ENCODE measurements at places on chromosomes 2 and 18. TPM values are rescaled to one million over a fixed set of nuclear protein-coding genes. Genes with fewer than 3 reads are reported as not detected.
A peak's percentile ranks its signal among the peaks of the same experiment; 100 is the strongest.

The SLC25A12 gene
- 11.9 TPM for total RNA-seq

The KCNG2 gene
- total RNA-seq = not detected

DNA sequence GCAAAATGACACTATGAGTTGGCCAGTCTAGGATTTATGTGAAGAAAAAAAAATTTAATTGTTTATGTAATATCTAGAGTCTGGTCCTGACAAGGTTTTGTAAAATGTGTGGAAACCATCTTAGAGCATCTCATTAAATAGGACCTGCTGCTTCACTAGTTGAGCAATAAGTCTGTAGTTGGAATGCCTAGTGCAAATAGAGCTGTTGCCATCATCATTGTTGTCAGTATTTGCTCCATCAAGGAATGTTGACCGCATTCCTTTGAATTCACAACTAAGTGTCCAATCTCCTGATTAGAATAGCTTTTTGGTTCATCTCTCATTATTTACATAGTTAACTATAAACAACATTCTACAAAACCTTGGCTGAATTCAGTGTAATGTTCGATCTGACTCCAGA lies 32.2 kb upstream of the RPE start:
- DNase-seq = no peak
- no peaks in the 10 kb centered on the region for H3K4me1 ChIP-seq
- no peak overlapping the region for H3K4me3 ChIP-seq
- H3K27me3 ChIP-seq = no peaks in the 10 kb centered on the region
- no peak overlapping the region for H3K27ac ChIP-seq

DNA sequence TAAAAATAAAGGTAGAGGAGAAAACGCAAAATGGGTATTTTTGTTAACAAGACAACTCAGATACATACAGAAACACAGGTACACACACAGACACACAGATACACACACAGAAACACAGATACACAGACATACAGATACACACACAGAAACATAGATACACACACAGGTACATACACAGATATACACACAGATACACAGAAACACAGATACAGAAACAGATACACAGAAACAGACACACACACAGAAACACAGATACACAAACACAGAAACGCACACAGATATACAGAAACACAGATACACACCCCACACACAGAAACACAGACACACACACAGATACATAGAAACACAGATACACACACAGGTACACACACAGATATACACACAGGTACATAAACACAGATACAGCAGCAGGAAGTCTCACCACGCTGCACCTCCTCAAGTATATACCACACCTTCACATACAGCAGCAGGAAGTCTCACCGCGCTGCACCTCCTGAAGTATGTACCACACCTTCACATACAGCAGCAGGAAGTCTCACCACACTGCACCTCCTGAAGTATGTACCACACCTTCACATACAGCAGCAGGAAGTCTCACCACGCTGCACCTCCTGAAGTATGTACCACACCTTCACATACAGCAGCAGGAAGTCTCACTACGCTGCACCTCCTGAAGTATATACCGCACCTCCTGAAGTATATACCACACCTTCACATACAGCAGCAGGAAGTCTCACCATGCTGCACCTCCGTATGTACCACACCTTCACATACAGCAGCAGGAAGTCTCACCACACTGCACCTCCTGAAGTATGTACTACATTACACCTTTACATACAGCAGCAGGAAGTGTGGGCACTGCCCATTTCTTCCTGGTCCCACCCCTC lies 250.5 kb downstream of the HDAC4 start:
- peak; percentile 54 for DNase-seq
- no peaks in the 10 kb centered on the region for H3K27me3 ChIP-seq
- no peaks in the 10 kb centered on the region for H3K4me1 ChIP-seq
- H3K27ac ChIP-seq = no peak overlapping the region
- no peak overlapping the region for H3K4me3 ChIP-seq
- peaks cover 35% of the 10 kb centered on the region for H3K36me3 ChIP-seq

Data from ascending aorta (tissue), 2 donors.